ENCODE measurements at places on chromosomes 6 and 20. TPM values are rescaled to one million over a fixed set of nuclear protein-coding genes. Genes with fewer than 3 reads are reported as not detected.

KHDC1L gene
- not detected for total RNA-seq

LRP11 gene
- total RNA-seq, result 3.7 TPM

HLA-DRB1 gene
- total RNA-seq, result 14.2 TPM

POLR1C gene
- 91.7 TPM for total RNA-seq

EPPIN gene
- not detected for total RNA-seq

NR2E1 gene
- not detected for total RNA-seq

Data from activated CD4-positive, alpha-beta T cell treated with anti-CD3 and anti-CD28 coated beads, Interleukin-2, amount 10 ng/mL, durations not matched to agents 24 days and 14 days (primary cell).